ENCODE measurements at places on chromosomes 13 and 19. TPM values are rescaled to one million over a fixed set of nuclear protein-coding genes. Genes with fewer than 3 reads are reported as not detected.

BICRA gene
- 23.3 TPM for total RNA-seq

NOSIP gene
- total RNA-seq: 288 TPM

DNA sequence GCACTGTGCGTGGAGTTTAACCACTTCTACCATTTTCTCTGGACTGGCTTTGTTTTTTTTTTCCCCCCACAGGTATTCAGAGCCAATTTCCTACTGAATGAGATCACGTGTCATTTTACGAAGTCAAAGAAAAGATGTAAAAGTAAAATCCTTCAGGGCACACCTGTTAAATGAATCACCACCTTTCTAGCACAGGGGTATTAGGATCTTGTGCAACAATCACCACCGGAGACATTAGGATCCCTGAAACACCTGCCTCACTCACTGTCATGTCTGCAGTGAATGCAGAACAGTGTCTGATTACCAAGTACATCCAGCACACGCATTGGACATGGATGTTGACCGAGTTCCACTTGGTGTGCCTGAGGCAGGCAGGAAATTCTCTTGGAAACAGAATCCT is 17.2 kb downstream of the BRD4 start:
- no peak for DNase-seq

GRCh38 chr13:44132710-44133109 is 240.9 kb upstream of the SERP2 start:
- no peak for DNase-seq

LYPD3 gene
- total RNA-seq: 0.73 TPM

- DNase-seq: no peak
Observed at GRCh38 chr13:64810750-64811149, 2419.4 kb downstream of the PCDH9 start.

DNA sequence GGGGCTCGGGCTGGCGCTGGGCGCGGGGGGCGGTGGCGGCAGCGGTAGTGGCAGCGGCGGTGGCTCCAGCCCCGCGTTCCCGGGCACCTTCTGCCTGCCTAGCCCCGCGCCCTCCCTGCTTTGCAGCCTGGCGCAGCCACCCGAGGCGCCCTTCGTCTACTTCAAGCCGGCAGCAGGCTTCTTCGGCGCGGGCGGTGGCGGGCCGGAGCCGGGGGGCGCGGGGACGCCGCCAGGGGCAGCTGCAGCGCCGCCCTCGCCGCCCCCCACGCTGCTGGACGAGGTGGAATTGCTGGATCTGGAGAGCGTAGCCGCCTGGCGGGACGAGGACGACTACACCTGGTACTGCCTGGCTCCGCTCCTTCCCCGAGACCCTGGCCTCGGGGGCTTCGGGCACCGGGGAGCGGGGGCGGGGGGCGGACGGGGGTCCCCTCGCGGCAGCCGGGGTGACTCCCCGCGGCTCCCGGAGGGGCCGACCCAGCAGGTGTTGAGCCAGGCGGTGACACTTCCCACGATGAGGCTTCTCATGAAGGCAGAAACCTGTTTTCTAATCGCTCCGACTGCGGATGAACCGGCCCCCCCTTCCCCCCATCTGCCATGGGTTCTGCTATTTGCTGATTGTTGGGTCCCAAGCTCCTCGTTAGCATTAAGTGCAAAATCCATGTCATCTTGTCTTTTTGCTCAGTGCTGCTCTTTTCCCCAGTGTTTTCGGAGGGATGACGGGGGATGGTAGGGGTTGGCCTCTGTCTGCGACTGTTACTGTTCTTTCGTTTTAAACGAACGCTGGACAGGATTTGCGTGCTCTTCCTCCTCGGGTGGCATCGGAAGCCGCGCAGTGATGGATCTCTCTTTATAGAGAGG is 943 bp downstream of the SLAIN1 start:
- peak; percentile 53 for DNase-seq

- DNase-seq: no peak
Observed at GRCh38 chr19:31232871-31233270, 116.4 kb downstream of the TSHZ3 start.

DNA sequence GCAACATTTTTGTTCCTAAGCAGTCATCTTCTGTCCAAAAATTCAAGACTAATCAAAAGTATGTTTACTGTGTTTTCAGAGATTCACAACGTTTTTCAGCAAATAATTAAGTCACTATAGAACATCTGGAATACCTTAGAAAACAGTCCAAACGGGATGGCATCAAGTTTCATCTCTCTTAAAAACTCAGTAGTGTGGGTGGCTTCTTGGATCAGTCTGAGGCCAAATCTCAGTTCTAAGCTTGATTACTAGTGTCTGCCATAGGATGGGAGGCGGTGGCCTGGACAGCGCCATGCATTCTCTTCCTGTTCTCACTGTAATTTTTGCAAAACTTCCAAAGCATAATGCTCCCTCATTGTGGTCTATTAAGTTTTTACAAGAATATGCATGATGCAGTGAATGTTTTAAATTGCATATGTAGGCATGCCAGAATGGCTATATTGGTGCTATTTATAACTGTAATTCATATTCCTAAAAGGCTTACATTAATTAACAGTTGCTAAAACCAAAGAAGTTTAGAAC is 37.1 kb downstream of the ANKRD10 start:
- no peak for DNase-seq

CCDC169 gene
- total RNA-seq: not detected

MCF2L gene
- 1.4 TPM for total RNA-seq

DNA sequence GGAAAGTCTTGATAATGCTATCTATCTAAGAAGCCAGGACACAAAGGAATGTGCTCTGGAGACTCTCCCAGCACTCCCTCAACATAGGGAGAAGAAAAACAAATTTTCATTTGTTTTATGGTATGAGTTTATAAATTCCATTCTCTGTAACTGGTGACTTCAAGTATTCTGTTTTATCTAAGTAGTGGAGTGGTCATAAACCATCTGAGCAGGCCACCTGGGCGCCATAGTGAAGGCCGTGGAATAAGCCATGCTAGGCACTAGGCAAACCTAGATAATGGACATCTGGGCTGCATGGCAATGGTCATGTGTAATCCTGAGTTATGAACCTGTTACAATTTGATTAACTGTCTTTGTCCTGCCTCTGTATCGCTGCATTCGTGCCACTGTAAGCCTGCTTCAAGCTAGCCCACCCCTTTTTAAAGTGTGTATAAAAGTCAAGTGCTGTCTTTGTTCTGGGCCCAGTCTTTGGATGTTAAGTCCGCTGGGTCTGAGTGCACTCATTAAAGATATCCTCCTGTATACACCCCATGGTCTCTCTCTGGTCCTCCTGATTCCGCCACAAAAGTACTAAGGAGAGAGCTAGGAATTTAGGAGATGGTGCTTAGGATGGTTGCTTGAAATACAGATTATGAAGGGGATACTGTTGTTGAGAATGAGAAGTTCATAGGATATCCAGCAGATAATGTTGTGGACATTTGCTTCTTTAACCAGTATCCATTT is 13.2 kb downstream of the GTF2F2 start:
- no peak for DNase-seq

DNA sequence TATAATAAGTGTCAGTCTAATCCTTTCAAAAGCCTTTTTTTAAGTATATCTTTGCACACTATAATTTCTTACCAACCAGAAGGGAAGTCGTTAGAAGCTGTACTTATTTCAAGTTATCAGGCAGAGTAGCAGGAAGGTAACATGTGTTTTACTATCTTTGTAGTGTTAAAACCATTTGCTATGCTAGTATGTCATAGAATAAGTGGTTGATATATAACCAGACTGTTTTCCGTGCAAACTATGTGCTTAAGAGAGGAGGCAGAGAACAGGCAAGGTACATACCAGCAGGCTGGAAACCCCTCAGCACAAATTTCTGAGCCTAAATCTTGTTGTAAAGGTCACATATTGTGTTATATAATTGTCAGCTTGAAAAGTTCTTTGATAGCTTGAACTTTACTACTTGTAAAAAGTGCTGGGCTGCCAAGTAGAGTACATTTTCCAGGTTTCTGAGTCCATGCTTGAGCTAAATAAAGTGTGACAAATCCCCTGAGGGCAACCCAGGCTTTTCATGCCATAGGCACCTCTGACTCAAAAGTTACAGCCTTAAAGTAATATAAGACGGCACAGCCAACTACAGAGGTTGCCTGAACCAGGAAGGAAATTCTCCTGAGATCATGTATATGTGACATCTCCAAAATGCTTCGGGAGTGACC is 1297.4 kb downstream of the PCDH9 start:
- no peak for DNase-seq

OR7A17 gene
- not detected for total RNA-seq

- DNase-seq: no peak
Observed at GRCh38 chr13:32113532-32113931, 82.0 kb downstream of the FRY start.

SIGLEC6 gene
- 0.29 TPM for total RNA-seq

DNA sequence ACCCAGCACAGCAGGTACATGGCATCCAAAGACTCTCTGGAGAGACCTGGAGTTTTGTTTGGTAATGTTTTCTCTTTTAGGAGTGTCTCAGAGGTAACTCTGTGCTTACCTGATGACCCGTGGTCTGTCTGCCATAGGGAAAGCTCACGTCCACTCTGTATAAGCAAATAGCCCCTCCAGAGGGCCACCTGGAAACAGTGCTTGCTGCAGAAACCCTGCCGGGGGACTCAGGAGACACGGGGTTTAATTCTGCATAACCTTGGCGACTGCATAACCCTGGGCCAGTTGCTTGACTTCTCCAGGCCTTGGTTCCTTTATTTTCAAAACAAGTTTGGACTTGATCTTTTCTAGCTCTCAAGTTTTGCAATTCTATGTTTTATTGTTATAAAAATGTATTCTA is 187.2 kb upstream of the SOX1 start:
- no peak for DNase-seq

BIVM gene
- total RNA-seq: 24.2 TPM

DNA sequence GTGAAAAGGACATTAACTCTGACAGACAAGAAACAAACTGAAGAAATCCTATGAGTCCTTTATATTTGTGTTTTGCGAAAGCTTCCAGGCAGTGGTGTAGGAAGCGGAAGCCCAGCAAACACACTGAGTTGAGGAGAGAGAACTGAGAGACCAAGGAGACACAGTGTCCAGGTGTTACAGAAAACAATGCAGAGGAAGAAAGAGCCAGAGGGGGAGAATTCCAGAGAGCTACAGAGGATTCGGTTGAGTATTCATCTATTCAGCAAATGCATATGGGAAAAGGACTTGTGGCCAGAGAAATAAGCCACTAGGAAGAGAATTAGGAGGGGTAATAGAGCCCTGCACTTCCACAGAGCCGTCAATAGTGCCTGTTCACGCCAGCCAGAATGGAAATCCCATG is 183.5 kb downstream of the LIG4 start:
- no peak for DNase-seq

DNA sequence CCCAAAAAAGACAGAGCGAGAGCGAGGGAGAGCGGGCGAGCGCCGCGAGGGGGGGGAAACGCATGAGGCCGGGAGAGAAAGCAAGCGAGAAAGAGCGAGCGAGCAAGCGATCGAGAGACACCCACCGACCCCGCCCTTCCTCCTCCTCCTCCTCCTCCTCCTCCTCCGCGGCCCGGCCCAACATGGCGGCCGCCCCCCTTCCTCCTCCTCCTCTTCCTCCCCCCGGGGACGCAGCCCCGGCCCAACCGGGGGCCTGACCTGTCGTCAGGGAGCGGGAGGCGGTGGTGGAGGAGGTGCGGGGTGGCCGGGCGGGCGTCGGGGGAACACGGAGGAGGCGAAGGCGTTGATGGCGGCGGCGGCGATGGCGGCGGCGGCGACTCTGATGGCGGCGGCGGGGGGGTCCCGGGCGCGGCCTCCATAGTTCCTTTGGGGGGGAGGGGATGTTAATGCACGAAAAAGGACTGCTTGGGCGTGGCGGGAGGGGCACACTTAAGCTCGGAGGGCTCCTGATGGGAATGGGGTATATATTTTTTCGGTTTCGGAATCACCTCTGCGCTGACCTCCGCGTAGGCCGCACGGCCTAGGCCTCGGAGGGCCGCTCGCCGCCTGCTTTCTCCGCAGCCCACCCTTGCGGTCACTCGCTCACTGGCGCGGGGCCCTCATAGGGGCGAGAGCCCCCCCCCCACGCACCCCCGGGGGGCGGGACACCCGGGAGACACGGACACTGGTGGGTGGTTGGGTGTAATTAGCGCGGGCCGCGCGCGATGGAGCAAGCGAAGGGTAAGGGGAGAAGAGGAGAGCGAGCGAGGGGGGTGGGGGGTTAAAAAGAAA is 1.2 kb downstream of the ZC3H4 start:
- peak; percentile 93 for DNase-seq

- no peak for DNase-seq
Observed at GRCh38 chr13:114105521-114106225, 26.8 kb downstream of the RASA3 start.

- DNase-seq: no peak
Observed at GRCh38 chr13:42337808-42338600, 66.1 kb downstream of the AKAP11 start.

ZNF813 gene
- total RNA-seq: 6.8 TPM

- no peak for DNase-seq
Observed at GRCh38 chr13:27622102-27622820, 569 bp downstream of the POLR1D start.

- no peak for DNase-seq
Observed at GRCh38 chr13:34344816-34345215, 526.9 kb downstream of the RFC3 start.

GRCh38 chr13:110206185-110206584 is 100.8 kb downstream of the COL4A1 start:
- DNase-seq: no peak

TTC9B gene
- total RNA-seq: not detected

DNA sequence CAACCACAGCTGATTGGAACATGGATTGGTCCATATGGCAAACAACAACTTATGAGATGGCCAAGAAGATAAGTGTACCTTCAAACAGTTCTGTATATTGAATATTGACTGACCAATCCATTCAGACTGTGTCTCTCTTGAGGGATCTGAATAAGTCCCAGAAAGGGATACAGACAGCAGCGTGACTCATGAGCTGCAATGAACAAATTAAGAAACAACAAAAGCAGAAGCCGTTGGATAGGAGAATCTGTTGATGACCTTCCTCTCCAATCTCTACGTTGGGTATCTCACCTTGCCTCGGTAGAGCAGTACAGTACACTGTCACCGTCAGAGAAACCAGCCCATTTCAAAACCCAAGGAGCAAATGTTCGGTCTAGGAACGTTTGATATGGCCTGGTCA is 21.3 kb downstream of the MBD3L2B start:
- no peak for DNase-seq

HSPBP1 gene
- 26.9 TPM for total RNA-seq

- no peak for DNase-seq
Observed at GRCh38 chr13:45299194-45299593, 41.8 kb downstream of the TPT1 start.

GRCh38 chr13:23466144-23467002 is 32.9 kb upstream of the SACS start:
- DNase-seq: peak; percentile 65

- DNase-seq: no peak
Observed at GRCh38 chr13:77919246-77919920, 752 bp upstream of the EDNRB start.

- no peak for DNase-seq
Observed at GRCh38 chr19:34506026-34506370, 24.4 kb downstream of the WTIP start.

DNA sequence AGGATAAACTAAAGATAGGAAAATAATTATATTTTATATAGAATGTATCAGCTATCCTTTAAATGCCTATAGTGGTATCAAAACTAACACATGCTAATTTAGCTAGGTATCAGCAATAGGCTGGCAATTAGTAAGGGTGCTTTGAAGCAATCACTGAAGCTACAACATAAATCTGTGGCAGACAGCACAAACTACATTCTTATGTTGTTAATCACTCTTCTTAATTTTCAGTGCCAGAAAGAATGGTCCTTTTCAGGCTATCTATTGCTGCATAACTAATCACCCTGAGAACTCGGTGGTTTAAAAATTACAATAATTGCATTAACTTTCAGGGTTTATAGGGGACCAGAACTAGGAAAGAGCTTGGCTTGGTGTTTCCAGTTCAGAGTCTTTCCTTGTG is 963.1 kb downstream of the EFNB2 start:
- DNase-seq: no peak
